ENCODE measurements at places on chromosomes 1 and 21.

DNA sequence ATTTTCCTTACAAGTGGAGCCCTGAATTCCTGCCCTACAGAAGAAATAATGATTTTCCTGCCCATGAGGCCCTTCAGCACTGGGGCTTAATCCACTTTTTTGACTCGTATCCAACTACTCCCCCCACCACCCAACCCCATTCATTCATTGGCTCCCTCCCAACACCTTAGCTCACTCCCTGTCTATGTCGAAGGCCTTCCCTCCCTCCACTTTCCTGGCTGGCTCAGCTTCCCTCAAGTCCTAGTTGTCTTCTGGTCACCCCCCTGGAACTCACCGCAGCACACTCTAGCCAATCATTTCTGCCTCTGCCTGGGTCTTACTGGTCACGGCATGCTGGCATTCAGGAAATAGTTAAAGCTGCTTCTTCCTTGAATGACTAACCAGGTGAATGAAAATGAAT lies 118.9 kb downstream of the PGBD5 start:
- no peak for DNase-seq

DNA sequence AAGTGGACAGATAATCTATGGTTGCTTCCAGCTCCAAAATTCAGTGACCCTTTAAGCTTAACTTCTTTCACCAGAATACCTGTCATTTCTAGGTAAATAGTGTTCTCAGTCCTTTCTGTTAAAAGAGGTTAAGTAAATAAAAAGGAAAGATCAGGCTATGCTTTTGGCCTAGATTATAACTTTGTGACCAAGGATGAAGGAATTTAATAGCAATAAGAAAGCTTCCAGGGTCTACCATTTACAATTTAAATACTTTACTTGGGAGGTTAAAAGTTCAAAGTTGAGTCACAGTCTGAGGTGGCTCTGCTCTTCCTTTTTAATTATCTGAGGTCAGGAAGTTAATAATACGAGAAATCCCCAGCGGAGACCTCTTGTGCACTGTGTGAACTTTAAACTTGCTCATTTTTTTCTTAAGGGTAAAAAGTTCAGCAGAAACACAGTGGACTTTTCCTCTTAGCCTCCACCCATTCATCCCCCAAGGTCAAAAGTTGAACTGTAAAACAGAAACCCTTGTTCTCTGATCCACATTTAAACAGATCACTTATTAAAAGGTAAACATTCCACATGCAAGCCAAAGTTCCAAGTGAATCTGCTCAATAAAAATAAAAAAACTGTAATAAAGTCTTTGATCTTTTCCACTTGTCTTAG lies 187.1 kb downstream of the NRIP1 start:
- DNase-seq, result peak; percentile 39

DNA sequence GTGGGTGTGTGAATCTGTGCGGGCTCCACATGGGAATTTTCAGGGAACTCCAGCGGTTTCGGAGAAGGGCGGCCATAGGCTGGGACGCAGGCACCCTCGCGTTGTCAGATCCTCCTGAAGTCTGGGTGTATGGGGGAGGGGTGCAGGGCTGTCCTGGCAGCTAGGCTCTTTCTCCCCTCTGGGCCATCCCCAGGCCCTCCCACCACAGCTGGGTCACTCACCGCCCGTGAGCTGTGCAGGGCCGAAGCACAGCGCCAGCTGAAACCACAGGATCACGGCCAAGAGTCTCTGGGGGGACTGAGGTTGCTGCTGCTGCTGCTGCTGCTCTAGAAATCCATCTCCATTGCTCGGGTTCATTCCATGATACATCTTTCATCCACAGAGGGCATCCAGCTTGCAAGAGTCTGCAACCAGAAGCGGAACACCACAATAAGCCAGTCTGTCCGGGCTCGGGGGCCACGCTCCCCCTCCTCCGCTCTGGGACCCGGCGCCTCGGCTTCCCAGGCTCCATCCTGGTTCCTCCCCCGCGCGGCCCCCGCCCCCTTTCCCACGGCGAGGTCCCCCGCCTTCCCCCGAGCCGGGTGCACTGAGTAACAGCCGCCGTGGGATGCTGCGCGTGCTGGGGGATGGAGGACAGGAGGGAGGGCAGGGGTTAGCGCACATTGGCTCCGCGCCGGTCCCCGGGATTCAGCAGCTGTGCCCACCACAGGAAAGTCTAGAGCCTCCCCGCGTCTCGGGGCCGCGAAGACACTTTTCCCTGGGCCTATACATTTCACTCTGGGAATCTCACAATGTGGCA lies 720 bp downstream of the SUSD4 start:
- peak; percentile 12 for DNase-seq

- no peak for DNase-seq
Measured at GRCh38 chr1:156751451-156751756, at the start of gene HDGF. Gene HDGF, minus strand, starts transcription at chr1:156751675. Its CDS starts 246 bp downstream, at chr1:156751429.

- DNase-seq, result no peak
Measured at GRCh38 chr1:207815913-207816291, 64.0 kb downstream of the CD46 start.

DNA sequence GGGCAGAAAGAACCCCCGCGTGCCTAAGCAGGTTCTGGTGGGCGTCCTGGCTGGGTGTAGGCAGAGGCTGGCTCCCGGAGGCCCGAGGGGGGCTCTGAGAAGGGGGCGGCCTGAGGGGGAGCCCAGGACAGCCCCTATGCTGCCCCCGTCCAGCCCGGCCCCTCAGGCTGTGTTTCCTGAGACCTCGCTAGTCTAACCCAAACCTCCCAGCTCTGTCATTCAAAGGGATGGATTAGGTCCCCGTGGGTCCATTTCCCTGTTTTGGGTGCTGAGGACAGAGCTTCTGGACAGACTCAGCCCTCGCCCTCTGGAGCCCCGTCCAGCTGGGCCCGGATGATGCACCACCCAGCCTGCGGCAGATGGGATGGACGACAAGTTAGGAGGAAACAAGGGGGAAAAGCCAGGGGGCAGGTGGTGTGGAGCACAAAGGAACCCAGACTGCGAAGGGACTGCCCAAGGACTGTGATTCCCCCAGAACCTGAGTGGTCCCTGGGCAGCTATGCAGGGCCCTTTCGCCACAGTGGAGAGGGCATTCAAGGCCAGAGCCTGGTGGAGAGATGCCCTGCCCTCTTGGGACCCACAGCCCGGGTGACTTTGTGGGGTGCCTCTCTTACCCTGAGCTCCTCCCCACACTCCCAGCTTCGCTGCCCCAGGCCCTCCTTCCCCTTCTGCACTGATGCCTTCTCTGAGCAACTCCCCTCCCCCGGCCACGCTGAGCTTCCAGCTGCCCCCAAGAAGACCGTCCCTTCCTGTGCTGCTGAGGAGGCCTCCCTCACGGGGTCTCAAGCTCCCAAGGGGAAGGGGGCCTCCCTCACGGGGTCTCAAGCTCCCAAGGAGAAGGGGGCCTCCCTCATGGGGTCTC lies 2.8 kb downstream of the HES4 start:
- DNase-seq, result no peak

GRCh38 chr1:221856228-221857093 lies 114.6 kb upstream of the DUSP10 start:
- DNase-seq, result no peak

DNA sequence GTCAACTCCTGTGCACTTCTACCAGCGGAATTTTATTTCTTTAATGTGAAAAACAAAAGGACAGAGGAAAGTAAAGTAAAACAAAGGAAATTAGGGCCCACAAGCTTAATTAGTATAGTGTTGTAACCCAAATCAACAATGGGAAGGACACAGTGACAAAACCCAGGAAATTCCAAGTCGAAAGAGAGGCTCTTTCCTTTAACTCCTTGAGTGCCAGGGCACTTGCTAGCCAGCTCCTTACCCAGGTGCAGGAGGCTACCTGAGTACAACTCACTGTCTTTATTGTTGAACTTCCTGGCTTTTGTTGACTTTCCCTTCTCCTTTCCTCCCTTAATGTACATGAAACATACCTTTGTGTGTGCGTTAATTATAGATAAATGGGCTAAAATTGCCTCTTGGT lies 55.0 kb downstream of the PEX14 start:
- no peak for DNase-seq

DNA sequence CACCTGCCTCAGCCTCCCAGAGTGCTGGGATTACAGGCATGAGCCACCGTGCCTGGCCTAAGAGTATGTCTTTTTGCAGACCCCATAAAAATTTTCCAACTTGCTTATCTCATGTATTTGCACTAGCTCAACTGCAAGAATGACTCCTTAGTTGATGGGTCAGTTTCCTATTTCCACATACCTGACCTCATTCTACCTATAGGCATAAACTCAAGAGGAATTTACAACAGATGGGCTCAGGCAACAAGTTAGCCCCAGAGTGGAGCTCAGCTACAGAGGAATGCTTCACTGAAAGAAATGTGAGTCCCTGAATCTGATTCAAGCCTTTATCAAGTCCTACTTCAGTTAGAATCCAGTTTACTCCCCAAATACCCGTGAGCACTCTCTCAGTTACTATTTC lies 5.3 kb upstream of the SLC37A1 start:
- DNase-seq, result no peak

GRCh38 chr21:41750051-41750450 lies 16.8 kb downstream of the RIPK4 start:
- no peak for DNase-seq

DNA sequence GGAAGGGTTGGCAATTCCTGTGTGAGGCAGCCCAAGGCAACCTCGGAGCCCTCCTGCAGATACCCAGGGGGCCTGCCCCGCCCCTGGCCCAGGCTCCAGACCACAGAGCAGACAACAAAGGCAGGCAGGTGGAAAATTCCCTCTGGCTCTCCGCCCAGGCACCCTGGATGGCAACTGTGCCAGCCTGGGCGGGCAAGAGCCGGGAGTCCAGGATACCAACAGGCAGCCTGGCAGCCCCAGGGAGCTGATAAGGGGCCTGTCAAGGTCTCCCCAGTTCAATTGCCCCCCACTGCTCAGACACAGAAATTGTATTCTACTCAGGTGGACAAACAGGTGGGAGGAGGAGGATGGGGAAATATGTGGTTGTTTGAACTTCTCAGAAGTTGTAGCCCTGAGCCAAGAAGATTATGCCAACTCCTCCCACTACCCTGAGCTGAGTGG lies 15.4 kb upstream of the GPR37L1 start:
- DNase-seq, result no peak

DNA sequence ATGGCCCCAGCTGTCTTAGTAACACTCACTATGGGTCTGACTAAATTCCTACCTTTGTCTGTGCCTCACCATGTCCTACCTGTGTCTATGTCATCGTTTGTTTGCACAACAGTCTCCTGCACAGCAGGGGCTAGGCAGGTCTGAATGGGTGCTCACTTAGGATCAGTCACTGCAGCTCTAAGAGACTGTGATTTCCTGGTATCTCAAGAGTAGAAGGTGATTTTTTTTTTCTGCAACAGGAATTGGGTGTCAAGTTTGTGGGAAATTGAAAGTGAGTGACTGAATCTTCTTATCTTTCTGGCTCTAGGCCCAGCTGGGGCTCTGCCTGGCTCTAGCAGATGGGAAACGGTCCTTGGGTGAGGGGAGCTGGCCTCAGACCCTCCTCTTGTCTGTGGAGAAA lies 46.4 kb upstream of the TRABD2B start:
- no peak for DNase-seq

- DNase-seq, result peak; percentile 74
Measured at GRCh38 chr1:26582836-26583460, 53.4 kb downstream of the RPS6KA1 start.

DNA sequence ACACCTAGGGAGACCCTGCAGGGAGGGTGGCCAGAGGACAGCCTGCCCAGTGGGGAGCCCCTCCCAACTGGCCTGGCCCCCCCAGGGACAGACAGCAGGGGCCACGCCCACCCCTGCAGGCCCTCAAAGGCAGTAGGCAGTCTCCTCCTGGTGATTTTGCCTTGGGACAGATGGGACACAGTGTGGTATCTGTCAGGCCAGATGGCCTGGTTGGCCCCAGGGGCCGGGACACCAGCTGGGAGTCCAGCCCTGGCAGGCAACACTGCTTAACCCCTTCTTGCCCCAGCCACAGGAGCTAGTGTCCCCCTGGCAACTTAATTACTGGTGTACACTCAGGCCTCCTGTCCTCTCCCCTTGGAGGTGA lies 17.8 kb downstream of the IFFO2 start:
- DNase-seq, result no peak

- DNase-seq, result no peak
Measured at GRCh38 chr1:99331636-99332035, 67.3 kb downstream of the PLPPR4 start.

DNA sequence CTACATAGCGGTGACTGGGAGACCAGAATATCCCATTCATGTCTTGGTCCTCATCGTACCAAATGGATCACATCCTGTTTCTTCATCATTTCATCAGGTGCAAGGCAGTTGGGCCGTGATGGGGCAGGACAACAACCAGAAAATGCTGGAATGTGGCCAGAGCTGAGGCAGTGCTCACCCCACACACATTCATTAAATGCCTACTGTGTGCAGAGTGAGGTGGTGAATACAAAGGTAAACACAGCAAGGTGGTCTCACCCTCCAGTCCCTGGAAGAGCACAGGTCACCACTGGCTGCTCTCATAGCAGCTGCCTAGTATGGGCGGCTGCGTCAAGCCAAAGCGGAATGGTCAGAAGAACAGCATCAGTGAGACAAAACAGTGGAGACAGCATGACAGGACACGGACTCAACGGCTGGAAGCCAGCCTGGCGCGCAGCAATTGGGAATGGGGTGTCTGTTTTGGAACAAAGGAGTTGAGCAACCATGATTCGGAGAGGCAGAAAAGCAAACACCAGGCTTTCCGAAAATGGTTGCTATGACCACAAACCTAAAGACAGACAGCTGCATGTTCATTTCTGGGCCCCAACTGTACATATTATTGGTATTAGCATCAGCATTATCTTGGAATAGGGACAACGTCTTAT lies 5.6 kb upstream of the ADAMTSL4 start:
- no peak for DNase-seq

GRCh38 chr1:184365699-184366098 lies 21.1 kb upstream of the C1orf21 start:
- no peak for DNase-seq

GRCh38 chr1:154179946-154180687 lies 11.8 kb downstream of the TPM3 start:
- DNase-seq, result peak; percentile 53

DNA sequence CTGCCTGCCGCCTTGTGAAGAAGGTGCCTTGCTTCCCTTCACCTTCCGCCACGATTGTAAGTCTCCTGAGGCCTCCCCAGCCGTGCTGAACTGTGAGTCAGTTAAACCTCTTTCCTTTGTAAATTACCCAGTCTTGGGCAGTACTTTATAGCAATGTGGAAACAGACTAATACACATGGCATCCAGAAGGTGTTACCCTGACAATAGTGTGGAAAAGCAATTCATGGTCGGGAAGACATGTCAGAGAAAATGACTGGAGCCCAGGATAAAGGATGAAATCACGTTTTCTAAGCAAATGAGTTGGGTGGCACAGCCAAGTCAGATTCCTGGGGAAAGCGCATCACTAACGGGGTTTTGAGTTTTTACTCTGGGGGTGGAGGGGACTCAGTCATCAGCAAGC lies 76.4 kb downstream of the HLCS start:
- no peak for DNase-seq

DNA sequence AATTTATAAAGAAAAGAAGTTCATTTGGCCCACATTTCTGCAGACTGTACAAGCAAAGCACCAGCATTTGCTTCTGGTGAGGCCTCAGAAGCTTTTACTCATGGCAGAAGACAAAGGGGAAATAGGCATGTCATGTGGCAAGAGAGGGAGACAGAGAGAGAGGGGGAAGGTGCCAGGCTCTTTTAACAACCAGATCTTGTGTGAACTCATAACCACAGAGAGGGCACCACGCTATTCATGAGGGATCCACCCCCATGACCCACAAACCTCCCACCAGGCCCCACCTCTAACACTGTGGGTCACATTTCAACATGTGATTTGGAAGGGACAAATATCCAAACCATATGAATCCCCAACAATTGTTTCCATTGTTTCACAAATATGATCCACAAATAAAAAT lies 467.9 kb downstream of the SIPA1L2 start:
- no peak for DNase-seq

GRCh38 chr1:27031235-27032118 lies 18.8 kb upstream of the TENT5B start:
- no peak for DNase-seq
